ENCODE measurements at places on chromosomes 11 and 22. TPM values are rescaled to one million over a fixed set of nuclear protein-coding genes. Genes with fewer than 3 reads are reported as not detected.

MIOX gene
- 0.36 TPM for total RNA-seq

MS4A3 gene
- 0.43 TPM for total RNA-seq

BSCL2 gene
- 43.7 TPM for total RNA-seq

PRDM10 gene
- total RNA-seq = 14.2 TPM

MFRP gene
- total RNA-seq = not detected

MPZL2 gene
- 5.6 TPM for total RNA-seq

OR51F2 gene
- total RNA-seq = not detected

STIM1 gene
- total RNA-seq = 87.6 TPM

KRTAP5-2 gene
- total RNA-seq = not detected

CAT gene
- 26.2 TPM for total RNA-seq

MRGPRE gene
- not detected for total RNA-seq

Measured in T-cell (primary cell).